ENCODE measurements at places on chromosomes 3 and 15.

GRCh38 chr3:153087595-153088566, 74.1 kb upstream of the RAP2B start:
- no peak for DNase-seq

- no peak for DNase-seq
These were observed 74.0 kb upstream of the LINGO1 start for GRCh38 chr15:77706482-77707244.

GRCh38 chr3:141049681-141050080, 1.5 kb upstream of the SPSB4 start:
- no peak for DNase-seq

DNA sequence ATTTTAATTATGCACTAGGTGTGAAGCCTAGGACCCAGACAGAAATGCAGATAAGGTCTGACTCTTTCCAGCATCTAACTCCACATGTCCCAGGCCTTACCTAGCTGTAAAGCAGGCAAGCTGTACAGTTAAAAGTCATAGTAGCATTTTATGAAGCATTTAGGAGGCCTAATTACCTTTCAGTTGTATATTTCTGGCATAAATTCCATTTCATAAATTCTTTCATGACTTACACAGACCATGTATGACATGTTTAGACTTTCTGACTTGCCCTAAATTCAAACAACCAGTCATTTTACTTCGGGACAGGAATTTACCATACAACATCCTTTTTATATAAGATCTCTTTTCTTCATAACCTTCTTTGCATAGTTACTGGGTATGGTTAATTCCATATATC, 35.3 kb upstream of the THUMPD3 start:
- DNase-seq = no peak

GRCh38 chr3:36097209-36097608, 283.1 kb upstream of the STAC start:
- no peak for DNase-seq

DNA sequence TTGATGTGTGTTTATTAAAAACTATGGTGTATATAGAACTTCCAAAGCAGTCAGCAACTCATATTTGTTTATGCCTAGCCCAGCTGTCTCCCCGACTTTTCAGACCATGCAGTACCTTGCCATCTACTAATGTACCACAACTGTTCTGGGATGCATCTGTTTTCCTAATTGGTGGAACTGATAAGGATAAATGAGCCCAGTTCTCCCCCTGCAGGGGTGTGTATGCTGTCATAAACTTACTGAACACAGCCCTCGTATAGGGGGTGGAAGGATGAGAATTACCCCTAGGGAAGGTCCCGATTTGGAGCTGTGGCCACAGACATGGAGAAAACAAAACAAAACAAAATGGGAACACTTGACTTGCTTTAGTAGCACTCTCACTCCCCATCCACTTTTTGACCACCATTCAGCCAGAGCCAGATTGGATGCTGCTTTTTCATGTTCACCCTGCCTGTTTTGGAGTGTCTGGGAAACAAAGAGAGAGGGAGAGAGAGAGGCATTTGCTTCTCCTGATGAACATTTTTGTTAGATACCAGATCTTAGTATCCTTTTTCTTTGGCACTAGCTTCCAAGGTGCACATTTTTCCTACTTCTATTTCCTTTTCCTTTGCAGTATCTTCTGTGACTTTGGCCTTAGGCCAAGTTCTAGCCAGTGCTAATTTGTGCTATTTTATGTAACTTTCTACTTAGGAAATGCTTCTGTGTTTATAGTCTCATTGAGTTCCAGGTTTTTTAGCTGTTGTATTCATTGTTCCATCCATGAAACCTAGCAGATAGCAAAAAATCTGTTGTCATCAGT, 29.1 kb downstream of the CADM2 start:
- no peak for DNase-seq

DNA sequence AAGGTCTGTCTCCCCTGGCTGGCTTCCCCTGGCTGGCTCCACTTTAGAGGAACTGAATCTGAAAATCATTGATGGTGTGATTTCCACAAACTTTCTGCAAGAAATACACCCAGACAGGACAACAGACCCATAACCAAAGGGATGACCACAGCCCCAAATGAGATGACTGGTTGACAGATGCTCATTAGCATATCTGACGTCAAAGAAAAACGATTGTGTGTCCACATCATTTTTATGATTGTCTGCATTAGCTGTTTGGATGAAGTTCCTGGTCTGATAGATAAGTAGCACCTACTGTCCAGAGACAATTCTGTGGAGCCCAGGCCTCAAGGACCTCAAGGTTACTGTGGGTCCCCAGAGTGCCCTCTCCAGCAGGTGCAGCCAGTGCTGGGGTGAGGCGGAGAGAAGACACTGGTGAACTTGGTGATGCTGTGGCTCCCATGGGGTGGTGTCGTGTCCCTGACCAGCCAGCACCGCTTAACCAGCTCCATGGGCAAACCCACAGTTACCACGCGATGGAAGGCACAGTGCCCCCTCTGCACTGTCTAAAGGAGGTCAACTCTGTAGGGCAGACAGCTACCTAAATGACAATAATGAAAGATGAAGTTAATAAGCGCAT, 127.4 kb downstream of the NSMCE3 start:
- no peak for DNase-seq

DNA sequence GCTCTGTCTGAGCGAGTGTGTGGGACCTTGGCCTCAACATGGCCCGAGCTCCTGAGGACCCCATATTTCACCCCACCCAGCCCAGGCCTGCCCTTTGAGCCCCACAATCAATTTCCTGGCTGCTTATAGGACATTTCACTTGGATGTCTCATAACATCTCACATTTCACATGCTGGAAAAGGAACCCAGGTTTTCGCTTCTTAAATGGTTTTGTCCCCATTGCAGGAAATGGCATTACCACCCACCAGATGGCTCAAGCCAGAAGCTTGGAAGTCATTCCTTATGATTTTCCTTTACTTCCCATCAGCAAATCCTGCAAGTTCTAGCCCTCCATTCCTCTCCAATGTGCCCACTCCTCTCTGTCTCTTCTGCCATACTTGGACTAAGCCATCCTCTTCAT, 14.9 kb downstream of the ITGA11 start:
- no peak for DNase-seq

GRCh38 chr15:77494073-77494867, 73.6 kb downstream of the HMG20A start:
- DNase-seq = no peak

- DNase-seq = no peak
These were observed 120.5 kb downstream of the GREM1 start for GRCh38 chr15:32838338-32838737.
